CD4-positive, alpha-beta T cell (primary cell): ENCODE measurements at places on chromosomes 11 and 22.
A peak's percentile ranks its signal among the peaks of the same experiment; 100 is the strongest.

DNA sequence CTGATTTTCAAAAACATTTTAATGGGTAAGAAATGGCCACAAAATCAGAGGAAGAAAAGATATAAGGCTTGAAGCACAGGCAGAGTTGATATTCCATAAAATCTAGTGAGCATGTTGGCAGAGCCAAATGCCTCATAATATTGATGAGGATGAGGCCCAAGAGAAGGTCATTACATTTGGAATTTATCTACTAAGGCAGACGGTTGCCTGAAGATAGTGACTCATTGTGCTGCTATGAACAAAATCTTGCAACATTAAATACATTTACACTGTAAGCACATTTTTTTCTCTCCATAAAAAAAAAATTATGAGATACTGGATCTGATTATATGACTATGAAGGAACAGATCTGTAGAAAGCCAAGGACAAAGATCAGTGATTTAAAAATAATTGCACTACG is 881.4 kb upstream of the CHORDC1 start:
- DNase-seq: no peak

GRCh38 chr11:45332276-45332934 is 46.3 kb upstream of the SYT13 start:
- DNase-seq: peak; percentile 68

GRCh38 chr11:114061048-114061680 is 1.7 kb downstream of the ZBTB16 start:
- no peak for DNase-seq

GRCh38 chr11:61833471-61833870 is 5.4 kb downstream of the FADS2 start:
- no peak for DNase-seq

DNA sequence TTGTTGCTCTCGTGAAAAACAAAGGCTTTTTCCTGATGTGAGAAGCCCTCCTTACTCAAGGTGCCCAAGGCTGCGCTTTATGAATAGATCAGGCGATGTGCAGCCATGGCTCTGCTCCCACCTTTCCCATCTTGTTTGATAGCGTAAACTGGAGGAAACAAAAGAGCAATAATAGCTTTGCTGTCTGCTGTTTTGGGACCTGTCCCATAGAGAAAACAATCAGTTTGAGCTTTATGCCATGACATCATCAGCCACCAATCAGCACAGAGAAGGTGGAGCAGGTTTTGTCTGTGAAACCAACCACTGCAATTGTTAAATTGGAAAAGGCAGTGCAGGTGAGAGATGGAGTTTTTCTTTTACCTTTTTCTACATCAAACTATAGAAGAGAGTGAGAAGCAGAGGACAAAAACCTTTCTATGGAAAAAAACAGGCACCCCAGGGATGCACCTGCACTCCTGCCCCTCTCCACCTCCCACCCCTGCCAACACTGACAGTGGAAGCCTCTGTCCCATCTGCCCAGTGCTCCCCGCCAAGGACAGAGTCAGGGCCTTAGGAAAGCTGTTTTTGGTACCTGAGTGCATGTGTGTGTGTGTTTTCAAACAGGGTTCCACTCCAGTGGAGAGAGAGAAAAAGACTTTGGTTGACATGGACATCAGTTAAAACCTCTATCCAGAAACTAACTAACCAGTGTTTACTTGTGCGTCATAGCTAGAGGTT is 80.7 kb downstream of the MICAL3 start:
- no peak for DNase-seq

DNA sequence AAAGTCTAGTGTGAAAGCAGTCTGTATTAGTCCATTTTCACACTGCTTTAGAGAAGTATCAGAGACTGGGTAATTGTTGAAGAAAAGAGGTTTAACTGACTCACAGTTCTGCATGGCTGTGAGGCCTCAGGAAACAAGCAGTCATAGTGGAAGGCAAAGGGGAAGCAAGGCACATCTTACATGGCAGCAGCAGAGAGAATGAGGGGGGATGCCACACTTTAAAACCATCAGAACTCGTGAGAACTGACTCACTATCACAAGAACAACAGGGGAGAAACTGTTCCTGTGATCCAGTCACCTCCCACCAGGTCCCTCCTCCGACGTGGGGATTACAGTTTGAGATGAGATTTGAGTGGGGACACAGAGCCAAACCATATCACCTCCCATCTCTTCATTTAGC is 13.8 kb upstream of the TUBA8 start:
- DNase-seq: no peak

GRCh38 chr11:74182635-74183034 is 11.5 kb downstream of the PPME1 start:
- DNase-seq: no peak

- no peak for DNase-seq
These were observed 36.2 kb upstream of the CD5 start for GRCh38 chr11:61065955-61066638.

- DNase-seq: no peak
These were observed 100.8 kb downstream of the FAT3 start for GRCh38 chr11:92325416-92325815.

GRCh38 chr22:20904008-20904979 is 12.9 kb upstream of the CRKL start:
- DNase-seq: no peak

- DNase-seq: no peak
These were observed 11.5 kb downstream of the ZNF74 start for GRCh38 chr22:20405291-20405930.

DNA sequence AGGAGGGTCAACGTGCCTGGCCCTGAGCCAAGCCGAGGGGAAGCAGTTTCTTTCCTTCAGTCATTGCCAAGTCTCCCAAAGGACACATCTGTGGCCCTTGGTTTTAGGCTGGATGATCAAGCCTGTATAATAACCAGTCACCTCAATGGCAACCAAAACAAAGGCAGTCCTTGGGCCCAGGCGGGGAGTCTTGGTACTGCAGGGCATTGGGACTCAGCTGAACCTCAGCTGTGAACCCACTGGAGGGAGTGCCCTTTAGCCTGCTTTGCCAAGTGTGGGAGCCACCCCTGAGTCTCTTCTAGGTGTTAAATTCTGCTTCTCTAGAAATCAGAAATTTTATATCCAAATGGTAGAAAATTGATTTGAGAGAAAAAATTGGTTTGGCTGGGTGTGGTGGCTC is 36.9 kb downstream of the CPT1A start:
- no peak for DNase-seq
